ENCODE measurements at places on chromosomes 7 and 10. TPM values are rescaled to one million over a fixed set of nuclear protein-coding genes. Genes with fewer than 3 reads are reported as not detected.

DNA sequence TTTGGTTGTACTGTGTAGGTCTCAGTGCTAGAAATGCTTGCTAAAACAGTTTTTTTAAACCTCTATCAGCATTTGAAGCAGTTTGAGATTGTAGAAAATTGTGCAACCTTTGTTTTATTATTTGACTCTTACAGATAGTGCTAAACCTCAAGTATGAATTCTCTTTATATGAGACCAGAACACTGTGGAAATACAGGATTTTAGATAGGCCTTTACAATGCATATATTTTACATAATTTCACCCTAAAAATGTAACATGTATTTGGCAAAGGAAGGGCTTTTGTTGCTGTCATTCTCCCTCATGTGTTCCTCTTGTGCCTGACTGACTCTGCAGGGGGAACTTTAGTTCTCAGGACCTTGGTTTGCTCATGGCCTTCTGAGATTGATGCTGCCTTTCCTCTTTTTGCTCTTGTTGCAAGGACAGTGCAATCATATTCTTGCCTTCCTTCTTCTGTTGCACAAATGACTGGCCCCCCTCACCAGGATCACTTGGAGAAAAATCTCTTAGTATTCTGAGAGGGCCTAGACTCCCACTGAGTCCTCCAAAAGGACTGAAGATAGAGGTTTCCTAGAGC, 188.7 kb downstream of the PPP1R9A start:
- no peak for DNase-seq

DNA sequence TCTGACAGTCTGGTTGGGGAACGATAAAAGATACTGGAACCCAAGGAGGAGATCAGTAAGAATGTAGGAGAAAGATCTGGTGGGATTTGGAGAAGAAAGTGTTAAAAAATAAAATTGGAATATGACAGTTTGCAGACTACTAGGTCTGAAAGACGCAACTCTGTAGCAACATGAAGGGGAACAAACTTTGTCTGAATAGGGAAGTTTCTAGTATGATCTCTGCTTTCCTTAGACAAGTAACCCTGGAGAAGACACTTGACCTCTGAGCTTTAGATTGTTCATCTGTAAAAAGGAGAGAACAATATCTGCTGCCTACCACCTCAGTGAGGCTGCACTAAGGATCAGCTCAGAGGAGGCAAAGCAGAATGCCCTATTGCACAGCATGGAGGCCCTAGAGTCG, 3.0 kb upstream of the PRSS1 start:
- no peak for DNase-seq

GRCh38 chr10:42553064-42553407, 85.3 kb downstream of the ZNF33B start:
- no peak for DNase-seq

DNA sequence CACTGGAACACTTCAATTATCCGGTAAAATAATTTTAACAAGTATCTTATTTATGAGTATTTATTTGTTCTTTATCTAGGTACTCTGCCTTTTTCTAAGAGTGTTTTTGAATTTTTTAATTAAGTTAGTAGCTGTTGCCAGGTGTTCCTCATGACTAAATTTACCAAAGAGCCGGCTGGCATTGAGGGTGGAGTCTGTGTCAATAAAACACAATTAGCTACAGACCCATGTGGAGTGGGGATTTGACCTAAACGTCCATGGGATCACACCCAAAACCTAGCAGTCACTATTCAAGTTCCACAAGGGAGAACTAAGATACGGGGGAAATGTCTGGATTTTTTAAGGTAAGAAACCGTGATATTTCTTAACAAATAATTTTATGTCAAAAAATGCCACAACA, 9.8 kb downstream of the SLC16A12 start:
- DNase-seq: no peak

GRCh38 chr7:108316708-108317107, 139.5 kb downstream of the NRCAM start:
- DNase-seq: no peak

DNA sequence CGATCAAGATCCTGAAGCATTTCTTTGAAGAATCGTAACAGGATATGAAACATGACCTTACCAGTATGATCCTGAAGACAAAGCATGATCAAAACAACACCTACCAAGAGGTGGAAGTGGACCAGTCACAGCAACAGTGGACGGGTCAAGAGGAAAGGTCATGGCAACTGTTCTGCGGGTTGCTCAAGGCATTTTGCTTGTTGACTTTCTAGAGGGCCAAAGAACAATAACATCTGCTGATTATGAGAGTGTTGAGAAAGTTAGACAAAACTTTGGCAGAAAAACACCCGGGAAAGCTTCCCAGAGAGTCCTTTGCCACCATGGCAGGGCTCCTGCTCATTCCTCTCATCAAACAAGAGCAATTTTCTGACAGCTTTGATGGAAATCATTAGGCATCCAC, 65.6 kb upstream of the LRRC18 start:
- no peak for DNase-seq

Gene SLC26A5
- 0.19 TPM for total RNA-seq

Gene KIAA1549
- total RNA-seq: 2.4 TPM

Gene NCAPG2
- total RNA-seq: 4.7 TPM

Gene EN2
- total RNA-seq: 0.22 TPM

Gene MSRB2
- total RNA-seq: 39.1 TPM

Gene MCM10
- 1.2 TPM for total RNA-seq

Data from mesenteric fat pad (tissue), 1 donor.